ENCODE measurements at places on chromosomes 1 and 21.

- no peak for DNase-seq
Measured at GRCh38 chr1:206883876-206884275, 13.4 kb upstream of the IL24 start.

GRCh38 chr1:38944547-38944946 lies 2.9 kb upstream of the RHBDL2 start:
- no peak for DNase-seq

DNA sequence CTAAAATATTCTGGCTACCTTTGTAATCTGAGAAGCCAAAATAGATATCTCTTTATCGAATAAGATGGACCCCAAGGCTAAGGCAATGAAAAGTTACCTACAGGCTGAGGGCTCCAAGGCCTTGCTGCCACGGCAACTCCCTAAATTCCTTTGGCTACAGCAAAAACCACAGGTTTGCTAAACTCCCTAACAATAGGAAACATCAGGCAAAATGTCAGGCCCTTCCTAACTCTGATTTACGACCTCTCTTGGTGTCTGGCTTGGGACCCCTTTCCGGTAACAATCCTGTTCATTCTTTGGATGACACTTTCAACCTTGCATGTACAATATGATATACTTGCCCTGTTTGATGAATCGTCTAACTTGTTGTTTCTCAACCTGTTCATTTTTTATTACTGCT lies 11.3 kb upstream of the OR2T8 start:
- no peak for DNase-seq

DNA sequence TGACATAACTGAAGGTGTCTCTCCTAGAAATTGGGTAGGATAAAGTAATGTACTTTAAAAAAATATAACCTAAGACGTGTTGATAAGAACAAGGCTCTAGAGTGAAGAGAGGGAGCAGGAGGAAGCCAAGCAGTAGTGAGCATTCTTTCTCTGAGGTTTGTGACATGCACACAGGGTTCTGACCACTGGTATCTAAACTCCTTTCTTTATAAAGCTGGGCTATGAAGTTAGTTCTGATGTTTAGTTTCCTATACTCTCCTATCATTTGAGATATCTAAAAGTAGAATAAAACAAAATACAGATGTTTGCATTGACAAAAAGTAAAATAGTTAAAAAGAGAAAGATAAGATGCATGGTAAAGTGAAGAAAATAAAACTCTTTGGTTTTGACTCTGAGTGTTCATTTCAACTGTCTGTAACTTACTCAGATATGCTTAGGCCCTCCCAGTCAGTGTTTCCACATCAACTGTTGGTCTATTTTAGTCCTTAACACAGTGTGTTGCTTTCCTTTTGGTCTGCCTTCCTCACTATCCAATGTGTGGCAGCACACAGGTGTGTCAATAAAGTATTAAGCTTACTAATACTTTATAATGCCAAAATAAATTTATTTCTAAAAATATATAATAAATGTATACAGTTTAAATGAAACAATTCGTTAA lies 543.5 kb downstream of the PTPRC start:
- no peak for DNase-seq

- no peak for DNase-seq
Measured at GRCh38 chr1:237146241-237146640, 104.3 kb downstream of the RYR2 start.

- DNase-seq: no peak
Measured at GRCh38 chr1:181104790-181105133, 16.3 kb downstream of the IER5 start.

- DNase-seq: no peak
Measured at GRCh38 chr1:23868557-23869016, 497 bp upstream of the FUCA1 start.
